ENCODE measurements at places on chromosomes 5 and 9.

DNA sequence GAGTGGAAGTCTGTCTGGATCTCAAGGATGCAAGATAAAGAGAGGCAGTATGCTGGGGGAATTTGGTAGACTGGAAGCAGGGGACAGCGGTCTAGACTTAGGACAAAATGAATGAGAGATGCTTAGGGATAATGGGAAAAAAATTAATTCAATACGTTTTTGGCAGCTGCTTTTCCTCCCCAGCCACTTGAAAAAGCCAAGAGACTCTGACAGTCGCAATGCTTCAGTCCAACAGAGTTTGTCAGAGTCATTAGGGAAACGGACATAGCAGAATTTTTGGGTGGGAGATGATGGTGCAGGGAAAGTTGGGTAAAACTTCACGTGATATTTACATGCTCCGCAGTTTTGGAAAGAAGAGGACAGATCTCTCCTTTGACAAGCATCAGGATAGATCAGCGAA lies 129.7 kb downstream of the GOLPH3 start:
- DNase-seq, result no peak

DNA sequence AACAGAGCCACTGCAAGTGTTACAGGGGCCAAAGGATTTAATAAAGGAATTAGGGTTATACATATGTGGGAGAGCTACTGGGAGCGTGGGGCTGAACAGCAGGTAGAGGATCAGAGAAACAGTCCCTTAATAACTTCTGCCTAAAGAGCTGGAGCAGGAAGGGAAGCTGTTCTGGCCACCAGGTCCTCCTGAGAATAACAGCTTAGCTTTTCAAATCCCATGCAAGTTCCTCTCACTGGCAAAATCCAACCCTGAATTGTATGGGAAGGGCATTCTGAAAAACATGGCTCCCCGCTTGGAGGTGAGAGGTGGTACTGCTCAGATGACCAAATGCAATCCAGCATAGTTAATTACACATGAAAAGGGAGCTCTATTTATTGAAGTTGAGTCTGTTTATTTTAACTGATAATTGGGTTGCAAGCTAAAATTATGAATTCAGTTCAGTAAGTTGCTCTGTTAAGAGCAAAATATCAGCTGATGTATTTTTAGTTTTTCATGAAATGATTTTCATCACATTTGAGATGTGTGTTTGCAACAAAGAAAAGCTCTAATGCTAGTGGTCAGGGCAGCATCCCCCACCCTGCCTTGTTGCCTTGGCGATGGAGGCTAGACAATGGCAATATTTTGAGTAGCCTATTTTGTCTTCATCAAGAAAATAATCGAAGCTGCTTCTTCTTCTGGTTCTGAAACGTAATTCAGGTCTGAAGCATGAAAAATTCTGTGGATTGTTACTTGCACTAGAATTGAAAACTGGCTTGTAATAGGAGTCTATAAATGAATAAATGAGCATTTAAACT lies 58.4 kb upstream of the SH3GL2 start:
- DNase-seq, result no peak

DNA sequence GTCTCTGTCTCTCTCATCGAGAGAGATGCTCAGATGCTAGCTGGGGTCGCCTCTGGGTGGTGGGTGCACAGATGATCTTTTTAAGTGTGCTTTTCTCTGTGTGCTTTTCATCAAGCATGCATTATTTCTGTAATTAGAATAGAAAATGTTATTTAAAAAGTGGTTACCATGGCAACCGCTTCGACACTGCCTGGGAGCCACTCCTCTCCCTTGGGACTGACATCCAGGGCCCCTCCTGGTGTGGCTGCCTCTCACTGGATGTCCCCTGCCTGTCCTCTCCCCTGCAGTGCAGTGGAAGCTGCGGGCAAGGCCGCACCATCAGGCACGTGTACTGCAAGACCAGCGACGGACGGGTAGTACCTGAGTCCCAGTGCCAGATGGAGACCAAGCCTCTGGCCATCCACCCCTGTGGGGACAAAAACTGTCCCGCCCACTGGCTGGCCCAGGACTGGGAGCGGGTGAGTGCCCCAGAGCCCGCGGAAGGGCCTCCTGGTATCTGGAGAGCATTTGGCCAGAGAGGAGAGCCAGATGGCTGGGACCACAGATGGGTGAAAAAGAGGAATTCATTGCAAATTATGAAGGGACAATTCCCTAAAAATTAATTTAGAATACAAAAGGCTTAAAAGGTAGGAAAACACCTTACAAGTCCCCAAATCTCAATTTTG lies 34.7 kb downstream of the ADAMTSL2 start:
- no peak for DNase-seq

DNA sequence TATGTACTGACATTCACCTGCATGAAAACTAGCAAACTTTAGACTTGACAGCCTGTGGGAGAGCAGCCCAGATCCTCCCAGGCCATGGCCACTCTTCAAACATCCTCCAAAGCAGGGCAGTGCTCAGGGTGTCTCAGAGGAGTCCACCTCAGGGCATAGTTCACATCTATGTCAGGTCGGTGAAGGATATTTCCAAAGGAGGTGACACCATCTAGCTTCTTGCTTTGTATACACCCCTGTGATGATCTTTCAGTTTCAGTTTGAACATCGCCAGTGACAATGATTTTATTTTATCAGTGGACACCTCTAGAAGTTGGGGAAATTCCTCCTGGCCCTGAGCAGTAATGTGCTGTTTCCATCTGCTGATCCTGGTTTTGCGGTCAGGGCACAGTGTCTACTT lies 20.1 kb downstream of the CDK20 start:
- no peak for DNase-seq

- DNase-seq, result peak; percentile 73
These were observed 79.2 kb upstream of the HSPA9 start for GRCh38 chr5:138654281-138654867.

Measured in activated CD4-positive, alpha-beta T cell treated with anti-CD3 and anti-CD28 coated beads, Interleukin-2, amount 50 U/mL, for 4 hours (primary cell).